ENCODE measurements at places on chromosomes 3 and 15.

DNA sequence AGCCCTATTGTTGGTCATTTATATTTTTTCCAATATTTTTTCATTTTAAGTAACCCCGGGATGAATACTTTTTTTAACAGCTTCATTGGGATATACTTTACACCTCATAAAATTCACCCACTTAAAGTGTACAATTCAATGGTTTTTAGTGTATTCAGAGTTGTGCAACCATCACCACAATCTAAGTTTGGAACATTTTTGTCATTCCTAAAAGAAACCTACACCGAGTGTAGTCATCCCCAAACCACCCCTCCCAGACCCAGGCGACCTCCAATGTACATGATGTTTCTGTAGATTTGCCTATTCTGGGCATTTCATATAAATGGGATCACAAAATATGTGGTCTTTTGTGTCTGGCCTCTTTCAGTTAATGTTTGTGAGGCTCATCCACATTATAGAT lies 118.3 kb upstream of the FRMD4B start:
- no peak for DNase-seq

GRCh38 chr3:161230621-161231171 lies 9.6 kb downstream of the NMD3 start:
- no peak for DNase-seq

DNA sequence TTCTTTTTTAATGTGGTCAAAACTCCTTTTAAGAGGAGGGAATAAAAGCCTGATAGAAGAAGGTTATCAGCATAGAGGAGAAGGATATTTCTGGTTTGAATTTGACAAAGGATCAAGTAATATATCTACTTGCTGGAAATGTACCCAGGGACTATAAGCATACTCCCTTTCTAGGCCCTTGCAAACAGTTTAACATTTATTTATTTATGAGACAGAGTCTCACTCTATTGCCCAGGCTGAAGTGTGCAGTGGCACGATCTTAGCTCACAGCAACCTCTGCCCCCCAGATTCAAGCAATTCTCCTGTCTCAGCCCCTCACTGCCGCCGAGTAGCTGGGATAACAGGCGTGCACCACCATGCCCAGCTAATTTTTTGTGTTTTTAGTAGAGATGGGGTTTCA lies 71.6 kb downstream of the SLMAP start:
- DNase-seq = no peak

- DNase-seq = no peak
Observed at GRCh38 chr3:186235554-186235953, 126.5 kb downstream of the DGKG start.

- no peak for DNase-seq
Observed at GRCh38 chr15:55619783-55620182, 31.6 kb upstream of the PYGO1 start.

DNA sequence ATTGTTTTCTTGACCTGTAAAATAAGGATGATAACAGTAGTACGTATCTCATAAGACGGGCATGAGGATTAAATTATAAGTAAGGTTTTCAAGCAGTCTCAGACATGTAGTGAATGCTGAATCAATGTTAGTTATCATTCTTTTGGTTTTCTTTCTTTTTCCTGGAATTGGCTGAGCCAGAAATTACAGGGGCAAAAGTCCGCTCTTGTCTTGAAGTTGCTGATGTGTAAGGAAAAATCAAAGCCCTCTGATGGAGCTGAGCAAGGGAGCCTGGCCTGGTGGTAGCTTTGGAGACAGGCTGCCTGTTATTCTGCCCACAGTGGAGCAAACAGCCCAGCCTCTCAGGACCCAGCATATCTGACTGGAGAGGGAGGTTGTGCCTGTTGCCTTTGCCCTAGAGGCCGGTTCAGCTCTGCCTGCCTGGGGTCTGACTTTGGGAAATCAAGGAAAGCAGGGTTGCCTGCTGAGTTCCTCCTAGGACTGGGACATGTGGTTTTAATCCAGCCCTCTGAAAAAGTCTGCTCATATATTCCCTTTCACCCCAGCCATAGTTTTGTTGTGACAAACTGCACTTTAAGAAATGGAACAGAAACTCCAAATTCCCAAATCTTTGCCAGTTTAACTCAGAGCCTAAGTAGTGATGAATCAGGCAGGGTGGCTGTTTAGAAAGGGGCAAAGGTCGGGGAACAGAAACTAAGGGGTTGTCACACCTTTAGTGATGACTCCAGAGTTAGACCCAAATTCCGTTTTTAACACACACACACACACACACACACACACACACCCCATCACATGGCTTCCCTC lies 40.1 kb downstream of the GASK1A start:
- DNase-seq = no peak

DNA sequence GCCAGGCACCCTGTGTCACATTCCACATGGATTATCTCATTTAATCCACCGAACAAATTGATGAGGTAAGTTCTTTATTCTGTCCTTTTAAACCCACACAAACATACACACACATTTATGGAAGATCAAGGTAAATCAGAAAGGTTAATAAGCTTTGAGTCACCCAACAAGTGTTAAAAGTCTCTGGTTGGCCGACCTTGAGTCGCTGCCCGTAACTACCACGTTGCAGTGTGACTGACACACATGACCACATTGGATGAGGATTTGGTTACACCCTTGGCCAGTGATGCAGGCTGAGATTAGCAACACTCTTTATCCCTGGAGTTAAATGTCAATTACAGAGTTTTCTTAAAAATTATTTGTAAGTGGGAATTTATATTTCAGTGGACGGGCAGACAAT lies 19.2 kb downstream of the FOXP1 start:
- DNase-seq = no peak

GRCh38 chr3:25971736-25972135 lies 181.8 kb downstream of the OXSM start:
- no peak for DNase-seq

DNA sequence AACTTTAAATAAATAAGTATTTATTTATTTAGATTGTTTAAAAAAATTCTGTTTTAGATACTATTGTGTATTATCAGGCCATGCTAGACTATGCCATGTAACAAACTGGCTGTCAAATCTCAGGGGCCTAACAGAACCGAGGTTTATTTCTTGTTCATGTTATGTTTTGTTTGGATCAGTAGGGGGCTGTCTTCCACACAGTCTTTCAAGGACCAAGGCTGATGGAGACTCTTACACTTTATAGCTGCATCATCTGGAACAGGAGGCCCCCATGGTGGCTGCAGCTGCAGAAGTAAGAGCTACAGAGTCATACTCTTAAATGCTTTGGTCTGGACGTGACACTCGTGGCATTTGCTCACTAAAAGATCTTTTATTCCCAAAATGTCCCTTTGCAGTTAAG lies 33.0 kb upstream of the ARL14 start:
- no peak for DNase-seq

DNA sequence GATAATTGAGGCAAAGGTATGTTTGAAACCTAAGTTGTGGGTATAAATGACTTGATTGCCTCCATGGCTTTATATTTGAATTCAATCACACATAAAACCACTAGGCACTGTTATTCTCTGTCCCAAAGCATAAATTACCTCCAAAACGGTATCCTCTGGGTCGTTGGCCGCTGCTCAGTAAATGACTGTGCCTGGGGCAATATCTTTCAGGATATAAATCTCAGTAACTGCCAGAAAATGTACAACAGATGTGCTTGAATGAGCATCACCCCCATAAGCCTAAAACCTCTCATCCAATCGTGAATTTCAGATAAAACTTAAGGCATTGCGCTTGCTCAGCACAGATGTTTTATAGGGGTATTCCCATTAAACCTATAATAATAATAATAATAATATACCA lies 19.0 kb upstream of the C3orf49 start:
- no peak for DNase-seq

DNA sequence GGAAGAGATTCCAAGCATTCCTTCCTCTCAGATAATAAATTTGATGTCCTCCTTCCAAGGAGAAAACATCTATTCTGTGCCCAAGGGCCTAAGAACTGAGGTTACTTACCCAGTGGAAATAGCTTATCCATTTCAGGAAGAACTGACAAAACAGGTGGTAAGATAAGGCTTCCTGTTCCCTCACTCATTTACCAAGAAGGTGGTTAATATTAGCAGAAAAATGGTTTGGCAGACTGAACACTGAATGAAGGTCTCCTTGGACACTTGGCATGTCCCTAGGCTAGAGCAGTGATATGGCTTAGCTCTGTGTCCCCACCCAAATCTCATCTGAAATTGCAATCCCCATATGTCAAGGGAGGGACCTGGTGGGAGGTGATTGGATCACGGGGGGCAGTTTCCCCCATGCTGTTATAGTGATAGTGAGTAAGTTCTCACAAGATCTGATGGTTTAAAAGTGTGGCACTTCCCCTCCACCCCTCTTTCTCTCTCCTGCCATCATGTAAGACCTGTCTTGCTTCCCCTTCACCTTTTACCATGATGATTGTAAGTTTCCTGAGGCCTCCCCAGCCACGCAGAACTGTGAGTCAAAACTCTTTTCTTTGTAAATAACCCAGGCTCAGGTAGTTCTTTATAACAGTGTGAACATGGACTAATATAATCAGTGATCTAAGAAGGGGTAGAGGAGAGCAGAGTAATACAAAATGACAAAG lies 127.4 kb downstream of the ST8SIA2 start:
- DNase-seq = no peak

DNA sequence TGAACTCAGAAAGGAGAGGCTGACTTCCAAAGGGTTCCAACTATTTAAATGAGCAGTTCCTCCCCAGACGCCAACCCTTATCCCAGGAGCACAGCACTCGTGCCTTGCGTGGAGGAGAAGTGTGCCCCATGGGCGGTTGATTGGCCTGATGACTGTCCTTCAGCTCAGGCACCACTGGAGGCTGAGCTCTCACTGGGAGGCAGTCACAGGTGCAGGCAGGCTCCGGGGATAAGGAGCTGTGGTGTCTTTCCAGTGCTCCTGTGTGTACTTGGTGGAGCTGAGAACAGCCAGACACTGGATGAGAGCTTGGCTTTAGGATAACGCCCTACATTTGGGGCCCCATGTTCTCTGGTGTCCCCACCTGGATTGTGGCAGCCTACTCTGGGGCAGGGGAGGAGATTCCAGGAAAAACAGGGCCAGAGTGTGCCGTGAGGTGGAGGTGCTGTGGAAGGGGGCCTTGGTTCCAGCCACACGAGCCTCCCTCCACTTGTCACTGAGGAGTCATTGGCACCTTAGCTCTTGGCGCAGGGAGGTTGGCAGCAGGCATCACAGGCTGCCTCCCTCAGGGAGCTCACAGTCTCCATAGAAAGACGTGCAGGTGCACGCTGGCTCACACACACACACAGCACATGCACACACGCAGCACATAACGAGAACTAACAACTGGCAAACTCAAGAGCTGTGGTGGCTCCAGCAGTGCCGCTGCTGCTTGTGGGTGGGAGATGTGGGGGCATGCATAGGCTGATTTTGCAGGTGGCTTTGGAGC lies 22.7 kb upstream of the EPHB3 start:
- DNase-seq = no peak

DNA sequence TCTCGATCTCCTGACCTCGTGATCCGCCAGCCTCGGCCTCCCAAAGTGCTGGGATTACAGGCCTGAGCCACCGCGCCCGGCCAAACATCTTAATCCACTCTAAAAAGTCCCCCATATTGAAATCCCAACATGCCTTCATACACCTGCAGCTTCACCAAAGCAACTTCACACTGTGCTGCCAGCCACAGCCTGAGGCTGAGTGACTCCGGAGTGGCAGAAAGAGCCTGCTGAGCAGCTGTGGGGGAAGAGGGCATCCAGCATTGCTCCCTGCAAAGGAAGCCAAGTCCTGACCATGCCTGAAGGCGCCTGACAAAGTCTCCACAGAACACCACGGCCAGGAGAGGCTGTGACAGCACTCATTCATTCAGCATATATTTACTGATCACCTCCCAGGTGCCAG lies 21.6 kb upstream of the VGLL4 start:
- peak; percentile 46 for DNase-seq

DNA sequence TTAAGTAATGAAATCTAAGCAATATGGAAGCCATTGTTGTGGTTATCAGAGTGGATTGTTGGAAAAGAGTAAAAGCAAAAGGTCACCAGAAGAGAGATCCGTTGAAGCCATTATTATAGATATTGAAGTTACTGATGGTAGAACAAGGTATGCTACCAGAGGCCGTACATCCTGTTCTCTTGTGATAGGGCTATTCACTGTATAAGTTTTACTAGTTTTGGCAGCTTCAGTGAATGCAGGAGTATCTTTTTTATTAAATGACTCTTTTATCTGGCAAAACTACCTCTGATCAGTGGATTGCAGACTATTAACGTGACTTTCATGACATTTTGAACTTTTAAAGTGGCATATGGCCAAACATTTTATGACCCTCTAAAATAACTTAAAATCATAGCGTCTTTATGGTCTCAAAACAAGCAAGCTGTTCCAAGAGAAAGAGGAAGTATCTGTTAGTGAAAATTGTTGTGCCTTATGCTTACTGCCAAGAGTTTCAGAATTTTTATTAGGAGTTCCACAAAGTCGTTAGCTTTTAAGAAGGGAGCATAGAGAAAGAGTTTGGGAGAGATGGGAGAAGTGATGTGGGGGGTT lies 102.9 kb downstream of the LRRC49 start:
- no peak for DNase-seq

- DNase-seq = peak; percentile 61
Observed at GRCh38 chr3:14273901-14274611, 95.4 kb downstream of the LSM3 start.

DNA sequence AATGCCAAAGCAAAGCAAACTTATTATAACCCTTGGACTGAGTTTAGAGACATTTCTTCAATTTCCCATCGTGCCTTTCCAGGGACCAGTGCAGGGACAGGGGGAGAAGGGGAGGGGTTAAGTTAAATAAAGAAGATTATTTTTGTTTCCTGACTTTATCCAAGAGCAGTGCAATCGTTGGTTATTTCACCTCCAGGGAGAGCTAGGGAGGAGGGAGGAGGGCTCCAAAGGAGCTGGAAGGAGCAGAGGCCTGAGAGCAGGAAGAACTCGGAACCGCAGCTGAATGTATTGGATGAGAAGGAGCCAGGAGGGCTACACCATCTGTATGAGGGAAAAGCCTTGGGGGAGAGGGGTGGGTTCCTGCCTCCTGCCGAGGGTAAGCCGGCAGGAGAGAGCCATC lies 20.7 kb downstream of the HAPLN3 start:
- no peak for DNase-seq

- no peak for DNase-seq
Observed at GRCh38 chr3:55169608-55170072, 241.8 kb upstream of the LRTM1 start.

DNA sequence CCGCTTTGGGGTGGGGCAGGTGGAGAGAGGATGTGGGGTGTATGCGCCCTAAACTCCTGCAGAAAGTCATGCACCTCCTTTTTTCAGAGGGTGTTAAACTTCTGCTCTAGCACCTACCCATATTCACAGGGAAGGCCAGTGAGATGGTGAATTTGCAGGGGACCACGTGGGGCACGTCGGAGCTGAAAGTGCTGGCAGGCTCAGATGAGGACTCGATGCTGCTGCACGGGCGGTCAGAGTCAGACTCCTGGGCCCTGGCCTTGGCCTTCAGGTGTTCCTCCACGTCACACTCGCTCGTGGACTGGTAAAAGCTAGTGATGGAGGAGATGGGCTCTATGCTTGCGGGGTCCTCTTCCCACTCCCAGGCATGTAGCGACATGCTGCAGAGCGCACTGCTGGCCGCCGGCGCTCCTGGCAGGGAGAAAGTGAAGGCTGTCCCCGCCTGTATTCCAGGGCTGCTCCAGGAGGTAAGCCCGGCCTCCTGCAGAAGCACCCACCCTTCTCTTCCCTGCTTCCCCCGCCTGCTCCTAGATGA lies 883 bp downstream of the CFAP92 start:
- DNase-seq = no peak
